COLO829 (cell line): ENCODE measurements at places on chromosomes 4 and X.

DNA sequence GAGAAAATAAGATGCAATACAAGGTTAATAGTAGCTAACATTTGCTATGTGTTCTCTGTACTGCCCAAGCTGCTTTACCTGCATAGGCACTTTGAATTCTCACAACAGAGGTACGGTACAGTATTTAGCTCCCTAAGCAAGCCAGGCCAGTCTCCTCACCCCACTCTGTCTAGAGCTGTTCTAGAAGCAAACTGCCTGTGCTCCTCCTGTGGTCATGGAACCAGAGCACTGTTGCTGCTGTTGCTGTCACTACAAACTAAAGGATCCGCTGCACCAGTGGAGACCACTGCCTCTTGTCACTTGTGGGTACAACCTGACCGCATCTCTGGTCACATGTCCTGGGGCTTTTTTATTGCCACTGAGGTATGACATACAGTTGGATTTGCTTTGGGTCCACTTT, 19.6 kb downstream of the ZNF330 start:
- DNase-seq, result no peak

DNA sequence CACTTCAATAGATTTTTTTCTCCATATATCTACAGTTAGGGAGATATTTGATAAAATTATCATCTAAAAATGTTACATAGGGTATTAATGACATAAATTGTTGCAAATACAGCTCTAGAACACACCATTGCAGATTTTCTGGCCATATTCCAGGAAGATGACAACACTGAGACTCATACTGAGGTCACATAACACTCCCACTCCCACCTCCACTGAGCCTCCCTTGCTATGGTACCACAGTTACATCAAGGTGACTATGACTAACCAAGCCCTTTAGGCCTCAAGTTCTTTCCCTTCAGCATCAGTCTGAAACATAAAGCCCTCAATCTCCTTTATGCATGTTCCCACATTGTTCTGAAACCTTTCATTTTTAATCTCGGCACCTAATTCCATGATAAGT, 932.0 kb upstream of the IGFBP7 start:
- no peak for DNase-seq

- DNase-seq, result peak; percentile 45
Measured at GRCh38 chrX:120790118-120790517, 85.5 kb downstream of the CT47B1 start.

DNA sequence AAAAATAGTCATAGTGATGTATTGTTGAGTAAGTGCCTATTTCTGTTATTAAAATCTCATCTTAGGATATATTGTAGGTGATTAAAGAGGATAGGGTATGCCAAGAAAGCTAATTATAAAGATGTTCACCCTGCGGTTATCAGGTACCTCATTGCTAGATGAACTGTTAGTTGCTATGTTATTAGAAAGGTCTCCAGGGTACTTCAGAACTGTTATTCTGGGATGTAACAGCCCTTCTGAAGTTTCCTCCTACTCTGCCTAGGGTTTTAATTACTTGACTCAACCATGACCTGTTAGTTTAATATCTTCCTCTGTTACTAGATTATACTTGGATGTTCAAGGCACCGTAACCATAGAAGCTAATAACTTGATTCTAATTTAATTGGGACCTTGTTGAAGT, 15.4 kb downstream of the TMPRSS11E start:
- no peak for DNase-seq

GRCh38 chr4:57051095-57051494, 59.1 kb downstream of the IGFBP7 start:
- DNase-seq, result no peak

DNA sequence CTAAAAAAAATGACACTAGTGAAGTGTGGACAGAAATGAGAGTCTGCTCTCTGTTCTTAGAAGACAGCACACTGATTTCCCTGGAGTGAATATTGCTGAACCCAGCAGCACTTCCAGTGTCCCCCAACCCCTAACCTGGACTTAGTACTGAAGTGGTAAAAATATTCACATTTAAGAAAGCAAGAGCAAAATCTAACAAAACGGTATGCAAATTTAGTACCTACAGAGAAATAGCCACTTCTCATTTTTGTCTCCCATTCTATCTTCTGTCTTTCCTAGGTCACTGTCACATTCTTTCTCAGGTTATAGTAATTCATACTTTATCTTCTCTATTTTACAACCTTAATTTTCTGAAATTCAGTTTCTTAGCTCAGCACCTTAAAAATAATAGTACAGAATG, 274.7 kb downstream of the CFAP299 start:
- DNase-seq, result no peak

- no peak for DNase-seq
Measured at GRCh38 chr4:9859810-9860209, 78.4 kb downstream of the DRD5 start.

DNA sequence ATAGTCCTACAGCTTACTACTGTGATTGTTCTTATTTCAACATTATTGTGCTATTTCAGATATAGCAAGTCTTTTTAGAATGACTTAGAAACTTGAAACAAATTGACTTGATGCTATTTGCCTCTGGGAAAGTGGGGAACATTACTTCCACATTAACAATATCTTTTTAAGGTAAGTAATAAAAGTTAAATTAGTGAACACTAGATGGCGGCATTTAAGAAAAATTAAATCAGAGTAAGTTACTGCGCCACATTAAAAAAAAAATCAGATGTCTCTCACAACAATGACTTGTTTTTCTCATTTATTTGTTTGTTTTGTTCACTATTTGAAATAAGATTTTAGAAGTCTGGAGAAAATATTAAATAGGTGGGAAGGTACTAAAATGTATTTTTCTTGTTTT, 1026.9 kb upstream of the SLIT2 start:
- DNase-seq, result peak; percentile 5

- no peak for DNase-seq
Measured at GRCh38 chr4:38180456-38180855, 220.3 kb downstream of the PTTG2 start.

DNA sequence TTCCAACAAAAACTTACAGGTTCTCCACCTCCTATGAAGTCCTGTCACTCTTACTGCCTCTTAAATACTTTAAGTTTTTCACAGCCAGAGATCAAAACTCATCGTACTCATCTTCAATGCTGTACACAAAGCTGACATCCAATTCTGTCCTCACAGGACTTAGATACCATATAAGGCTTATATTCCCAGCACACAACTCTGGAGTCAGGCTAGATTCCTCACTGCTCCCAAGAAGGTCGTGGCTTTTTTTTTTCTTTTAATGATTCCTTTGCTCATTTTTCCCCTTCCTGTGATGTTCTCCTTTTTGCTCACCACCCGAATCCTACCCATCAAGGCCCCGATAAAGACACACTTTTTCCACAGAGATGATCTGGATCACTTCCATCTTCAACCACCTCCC, 914 bp downstream of the TRAPPC2 start:
- DNase-seq, result no peak

- DNase-seq, result no peak
Measured at GRCh38 chrX:17020851-17021821, 74.7 kb downstream of the REPS2 start.

DNA sequence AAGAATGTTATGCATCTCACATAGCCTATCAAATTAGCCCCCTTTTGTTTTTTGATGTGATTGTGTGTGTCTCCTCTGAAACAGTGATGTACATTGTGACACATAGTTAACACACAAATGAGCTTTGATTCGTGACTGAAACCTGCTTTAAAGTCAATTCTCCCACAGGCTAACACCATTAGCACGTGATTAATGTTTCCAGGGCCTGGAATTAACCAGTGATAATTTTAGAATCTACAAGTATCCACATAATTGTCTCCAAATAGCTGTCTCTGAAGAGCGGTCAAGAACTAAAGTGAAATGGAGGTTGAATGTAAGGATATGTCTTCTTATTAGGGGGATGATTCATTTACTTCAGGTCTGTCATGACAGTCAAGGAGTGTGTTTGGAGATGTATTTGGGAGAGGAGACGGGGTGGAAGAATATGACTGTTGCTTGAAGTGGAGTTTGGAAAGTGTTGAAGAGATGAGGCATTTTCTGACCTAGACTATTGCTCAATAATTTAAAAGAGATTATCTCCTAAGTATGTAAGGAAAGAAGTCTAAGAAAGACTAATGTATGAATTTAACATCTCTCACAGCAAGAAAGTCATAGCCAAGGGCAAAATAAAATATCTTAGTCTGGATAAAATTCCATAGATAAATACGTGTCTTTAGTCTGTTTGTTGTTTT, 13.7 kb upstream of the RASGEF1B start:
- no peak for DNase-seq

DNA sequence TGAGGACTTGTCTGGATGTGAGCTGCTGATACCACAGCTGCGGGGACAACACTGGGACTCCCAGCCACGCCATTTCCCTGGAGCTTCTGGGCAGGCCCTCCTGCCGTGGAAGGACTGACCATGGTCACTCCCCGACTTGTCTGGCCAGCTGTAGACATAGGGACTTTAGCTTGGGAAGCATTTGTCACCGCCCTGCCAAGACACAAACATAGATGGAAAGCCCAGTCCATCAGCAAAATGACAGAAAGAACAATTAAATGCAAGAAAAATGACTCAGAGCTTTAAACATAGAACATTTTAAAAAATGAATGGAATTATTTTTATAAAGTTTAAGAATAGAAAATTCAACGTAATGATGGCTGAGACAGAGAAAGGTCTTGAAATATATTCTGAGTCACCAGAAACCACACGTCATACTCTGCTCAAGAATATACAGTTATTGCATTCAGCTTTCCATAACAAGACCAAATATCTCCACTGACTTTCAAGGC, 107.6 kb upstream of the CBR4 start:
- no peak for DNase-seq

GRCh38 chr4:113684534-113685091, 76.9 kb downstream of the CAMK2D start:
- DNase-seq, result no peak

DNA sequence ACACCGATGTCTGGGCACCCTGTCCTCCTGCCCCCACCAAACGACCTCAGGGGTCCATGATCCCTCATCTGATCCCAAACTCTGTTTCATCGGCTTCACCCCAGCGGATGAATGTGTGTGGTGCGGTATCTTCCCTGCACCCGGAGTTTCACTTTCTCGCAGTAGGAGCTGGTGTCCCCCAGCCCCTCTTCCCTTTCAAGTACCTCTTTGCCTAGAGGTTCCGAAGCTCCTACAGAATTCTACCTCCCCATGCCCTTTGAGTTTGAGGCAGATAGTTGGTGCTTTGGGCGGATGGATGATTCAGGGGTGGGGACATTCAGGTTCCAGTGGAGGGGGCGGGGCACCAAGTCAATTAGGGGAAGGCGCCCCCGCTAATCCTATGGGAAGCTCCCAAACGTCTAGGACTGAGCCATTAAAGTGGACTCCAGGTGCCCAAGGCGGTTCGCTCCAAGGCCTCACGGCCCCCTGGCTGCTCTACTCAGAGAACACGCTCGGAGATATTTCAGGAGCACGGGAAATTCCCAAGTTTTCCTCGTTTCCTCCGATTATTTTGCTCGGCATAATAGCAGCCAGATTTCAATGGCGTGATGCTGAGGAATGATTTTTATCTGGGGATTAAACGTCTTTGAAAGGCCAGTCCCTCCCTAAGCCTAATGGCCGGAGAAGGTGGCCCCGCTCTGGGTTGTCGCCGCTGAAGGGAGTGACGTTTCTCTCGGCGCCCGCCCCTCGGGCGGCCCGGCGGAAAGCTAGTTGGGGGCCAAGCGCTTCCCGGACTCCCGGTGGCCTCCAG, 1.3 kb downstream of the MSX1 start:
- no peak for DNase-seq

GRCh38 chrX:11968991-11969390, 169.3 kb upstream of the FRMPD4 start:
- DNase-seq, result no peak

DNA sequence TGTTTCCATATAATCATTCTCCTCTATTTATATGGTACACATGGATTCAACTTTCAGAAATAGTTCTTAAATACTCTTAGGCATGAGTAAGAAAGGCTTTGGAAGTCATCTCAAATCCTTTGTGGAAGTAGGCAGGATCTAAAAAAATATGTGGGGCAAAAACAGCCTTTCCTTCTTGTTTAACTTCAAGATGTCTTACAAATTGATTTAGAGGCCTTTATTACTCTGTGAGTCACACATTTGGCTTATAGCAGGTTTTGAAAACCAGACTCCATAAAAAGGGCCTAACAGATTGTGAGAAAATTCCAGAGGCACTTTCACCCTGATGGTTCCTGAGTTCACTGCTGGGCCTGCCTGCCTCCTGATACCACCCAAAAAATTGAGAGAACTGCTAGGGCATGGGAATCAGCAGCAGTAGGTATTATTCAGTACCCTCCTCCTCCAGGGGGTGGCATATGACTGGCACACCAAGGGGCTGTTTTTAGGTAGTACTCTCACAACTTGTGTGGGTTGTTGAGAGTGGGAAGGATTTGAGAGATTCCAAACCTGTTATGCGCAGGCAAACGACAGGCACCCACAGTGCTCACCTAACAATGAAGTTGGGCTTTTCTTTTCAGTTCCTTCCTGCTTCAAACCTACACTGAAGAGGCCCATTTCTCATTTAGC, 162.7 kb upstream of the MBNL3 start:
- no peak for DNase-seq

GRCh38 chr4:164894702-164895101, 17.7 kb downstream of the APELA start:
- no peak for DNase-seq

DNA sequence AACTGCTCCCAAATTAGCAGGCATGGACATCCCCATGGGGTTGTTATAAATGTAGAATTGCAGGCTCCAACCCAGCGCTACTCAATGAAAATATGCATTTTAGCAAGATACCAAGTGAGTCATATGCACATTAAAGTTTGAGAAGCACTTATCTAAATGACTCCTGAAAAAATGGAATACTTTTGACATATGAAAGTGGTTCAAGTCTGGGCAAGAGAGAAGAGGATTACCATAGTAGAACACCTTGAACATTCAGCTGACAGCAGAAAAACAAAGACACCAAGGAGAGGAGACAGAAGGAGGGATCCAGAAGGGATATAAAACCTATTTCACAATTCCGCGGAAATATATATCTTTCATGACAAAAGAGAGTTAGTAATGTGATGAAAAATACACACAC, 63.2 kb upstream of the CT83 start:
- DNase-seq, result no peak

DNA sequence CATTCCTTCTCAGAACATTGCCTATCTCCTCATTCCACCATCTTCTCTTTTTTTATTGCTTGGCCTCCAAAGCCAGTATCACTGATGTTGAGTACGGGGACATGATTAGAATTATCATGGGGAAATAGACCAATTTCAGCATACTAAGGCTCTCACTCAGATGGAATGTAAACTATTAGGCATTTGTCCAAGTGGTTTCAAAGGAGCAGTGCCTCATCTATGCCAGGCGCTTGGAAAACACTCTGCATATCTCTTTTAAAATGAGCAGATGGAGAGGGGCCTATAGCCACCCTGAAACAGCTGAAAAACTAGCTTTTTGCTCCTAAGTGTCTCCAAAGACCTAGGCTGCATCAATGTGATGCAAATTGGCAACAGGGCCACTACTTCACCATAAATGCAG, 150.8 kb upstream of the DIPK2B start:
- no peak for DNase-seq

- peak; percentile 36 for DNase-seq
Measured at GRCh38 chr4:78569306-78569821, 17.8 kb downstream of the ANXA3 start.
